GM23338 (cell line): ENCODE measurements at places on chromosomes 2 and 18.

GRCh38 chr2:11850082-11850481 lies 103.7 kb downstream of the LPIN1 start:
- no peak for DNase-seq
- no peaks in the 10 kb centered on the region for H3K27me3 ChIP-seq
- no peaks in the 10 kb centered on the region; the same call in 1 of the 2 replicates for H3K4me1 ChIP-seq
- no peak overlapping the region for H3K4me3 ChIP-seq

DNA sequence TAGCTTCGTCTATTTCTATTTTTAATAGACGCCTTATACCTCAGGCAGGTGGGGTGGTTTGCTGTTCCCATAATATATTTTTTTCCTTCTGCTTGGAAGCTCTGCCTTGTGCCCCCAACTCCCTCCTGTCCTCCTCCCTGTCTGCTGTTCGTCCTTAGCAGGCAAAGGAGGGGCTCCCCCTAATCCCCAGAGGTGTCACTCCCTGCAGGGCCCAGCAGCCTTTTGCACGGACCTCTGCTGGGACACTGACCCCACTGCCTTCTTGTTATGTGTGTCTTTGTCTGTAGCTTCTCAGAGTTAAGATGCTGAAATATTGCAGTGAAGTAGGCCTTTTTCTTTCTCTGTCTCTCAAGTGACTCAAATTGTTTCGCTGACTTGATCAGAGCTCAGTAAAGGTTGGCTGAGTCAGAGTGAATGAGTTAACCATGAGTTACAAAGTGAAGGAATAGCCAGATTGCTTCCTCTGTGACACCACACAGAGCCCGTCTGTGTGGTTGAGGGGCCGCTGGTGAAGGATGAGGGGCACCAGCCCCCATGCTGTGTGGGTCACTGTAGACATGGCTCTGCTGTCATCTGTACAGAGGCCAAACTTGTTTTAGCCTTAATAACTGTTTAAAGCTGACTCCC lies 47.7 kb downstream of the PRKCE start:
- DNase-seq: no peak
- H3K36me3 ChIP-seq: no peaks in the 10 kb centered on the region
- H3K4me3 ChIP-seq: no peak overlapping the region
- no peak overlapping the region for H3K27ac ChIP-seq
- H3K27me3 ChIP-seq: no peaks in the 10 kb centered on the region
- H3K4me1 ChIP-seq: no peaks in the 10 kb centered on the region

GRCh38 chr2:239432174-239432573 lies 31.4 kb upstream of the HDAC4 start:
- H3K4me3 ChIP-seq: no peak overlapping the region
- no peak overlapping the region for H3K27ac ChIP-seq
- no peaks in the 10 kb centered on the region for H3K36me3 ChIP-seq
- H3K27me3 ChIP-seq: no peaks in the 10 kb centered on the region

DNA sequence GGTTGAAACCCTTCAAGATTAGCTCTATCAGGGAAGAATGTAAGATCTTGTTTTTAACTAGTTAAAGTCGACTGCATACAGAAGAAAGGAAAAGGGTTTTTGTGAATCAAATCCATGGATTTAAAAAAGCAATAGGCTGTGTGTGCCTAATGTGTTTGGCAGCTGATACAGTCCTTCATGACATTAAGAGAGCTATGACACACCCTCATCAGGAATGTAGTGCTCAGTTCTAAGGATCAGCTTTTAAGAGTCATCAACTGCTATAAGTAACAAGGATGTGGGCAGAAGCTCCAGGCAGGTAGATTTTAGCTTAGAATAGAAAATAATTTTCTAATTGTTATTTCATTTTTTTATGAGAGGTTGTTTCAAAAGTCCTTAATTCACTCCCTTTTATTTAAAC lies 52.9 kb downstream of the PPP1R1C start:
- H3K4me3 ChIP-seq: no peak overlapping the region
- H3K36me3 ChIP-seq: no peaks in the 10 kb centered on the region
- no peak for DNase-seq
- no peaks in the 10 kb centered on the region for H3K4me1 ChIP-seq
- no peak overlapping the region for H3K27ac ChIP-seq

GRCh38 chr2:232809349-232810124 lies 33.2 kb upstream of the KCNJ13 start:
- no peaks in the 10 kb centered on the region for H3K4me1 ChIP-seq
- H3K36me3 ChIP-seq: peaks cover 38% of the 10 kb centered on the region
- H3K27ac ChIP-seq: no peak overlapping the region
- no peaks in the 10 kb centered on the region for H3K27me3 ChIP-seq
